ENCODE measurements at places on chromosomes 5 and 9.
A peak's percentile ranks its signal among the peaks of the same experiment; 100 is the strongest.

GRCh38 chr5:932151-932627 is 39.5 kb downstream of the TRIP13 start:
- DNase-seq = no peak

DNA sequence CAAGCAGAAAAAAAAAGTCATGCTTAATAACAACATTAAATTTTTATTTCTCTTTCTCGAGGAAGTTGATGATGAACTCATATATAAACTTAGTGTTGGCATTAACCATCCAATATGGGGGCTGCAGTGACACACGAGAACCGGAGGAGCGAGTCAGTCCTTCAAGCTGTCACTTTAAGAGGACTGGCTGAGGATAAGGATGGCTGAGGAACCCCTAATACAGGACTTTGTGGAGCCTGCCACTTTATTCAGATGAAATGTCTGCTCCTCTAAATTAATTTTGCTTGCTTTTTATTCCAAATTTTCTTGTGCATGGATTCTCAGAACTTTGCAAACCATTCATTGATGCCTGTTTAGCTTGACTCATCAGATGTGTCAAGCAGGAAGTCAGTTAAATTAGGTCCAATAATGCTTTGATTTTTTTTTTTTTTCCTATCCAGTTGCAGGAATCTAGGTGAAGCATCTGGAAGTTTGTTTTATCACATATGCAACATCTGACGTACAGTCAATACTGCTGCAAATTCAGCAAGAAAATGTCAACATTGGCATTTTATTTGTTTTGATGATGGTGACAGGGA is 144.2 kb upstream of the COL5A1 start:
- DNase-seq = no peak

DNA sequence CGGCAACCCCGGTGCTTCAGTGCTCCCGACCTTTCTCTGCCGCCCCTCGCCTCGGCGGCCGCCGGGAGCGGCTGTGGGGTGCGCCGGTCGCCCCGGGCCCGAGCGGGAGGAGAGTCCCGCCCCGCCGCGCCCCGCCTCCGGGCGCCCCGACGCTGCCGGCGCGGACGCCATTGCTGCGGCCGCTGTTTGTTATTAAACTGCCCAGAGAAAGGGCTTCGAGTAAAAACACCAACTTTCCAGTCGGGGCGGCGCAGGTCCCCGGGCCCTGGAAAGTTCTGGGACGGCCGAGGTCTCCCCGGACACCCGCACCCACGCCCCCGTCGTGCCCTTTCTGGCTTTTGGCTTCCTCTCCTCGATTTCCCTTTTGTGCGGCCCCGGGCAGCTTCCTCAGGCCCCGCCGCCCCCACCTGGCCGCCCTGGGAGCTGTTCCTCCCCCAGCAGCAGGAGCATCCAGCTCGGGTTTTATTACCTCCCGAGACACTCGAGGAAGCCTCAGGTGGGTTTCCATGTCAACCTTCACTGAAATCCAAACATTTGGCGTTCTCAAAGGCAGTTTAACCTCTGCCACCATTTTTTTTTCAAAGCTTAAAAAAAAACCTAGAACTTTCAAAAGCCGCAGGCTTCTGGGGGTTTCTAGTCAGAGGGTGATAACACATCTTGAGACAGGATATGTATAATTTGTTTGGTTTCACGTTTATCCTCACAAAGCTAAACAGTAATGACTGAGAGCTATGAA is 334.4 kb downstream of the CWC27 start:
- DNase-seq = peak; percentile 33

- peak; percentile 57 for DNase-seq
These were observed 28.7 kb upstream of the UBAC1 start for GRCh38 chr9:135989722-135990467.

DNA sequence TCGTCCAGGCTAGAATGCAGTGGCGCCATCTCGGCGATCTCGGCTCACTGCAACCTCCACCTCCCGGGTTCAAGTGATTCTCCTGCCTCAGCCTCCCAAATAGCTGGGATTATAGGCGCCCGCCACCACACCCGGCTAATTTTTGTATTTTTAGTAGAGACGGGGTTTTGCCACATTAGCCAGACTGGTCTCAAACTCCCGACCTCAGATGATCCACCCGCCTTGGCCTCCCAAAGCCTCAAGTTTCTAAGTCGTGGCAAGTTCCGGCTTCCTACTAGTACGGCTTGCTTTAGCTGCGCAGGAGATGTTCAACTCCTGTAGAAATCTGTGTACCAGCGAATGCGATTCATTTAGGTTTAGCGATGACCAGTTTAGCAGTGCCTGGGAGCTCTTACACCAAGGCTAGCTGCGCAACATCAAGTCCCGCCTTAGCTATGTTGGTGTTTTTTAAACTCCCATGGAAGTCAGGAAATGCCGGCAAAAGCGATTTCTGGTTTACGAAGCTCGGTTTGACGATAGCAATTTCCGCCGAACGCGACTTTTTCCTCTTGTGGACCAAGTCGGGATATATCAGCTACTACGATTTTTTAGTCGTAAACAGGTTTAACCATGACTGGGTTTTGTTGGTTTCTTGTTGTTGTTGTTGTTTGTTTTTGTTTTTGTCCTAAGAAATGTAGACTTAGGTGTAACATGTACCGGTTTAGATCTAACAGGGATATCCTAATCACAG is 46.4 kb downstream of the ANXA2R start:
- no peak for DNase-seq

GRCh38 chr9:83473488-83473971 is 64.7 kb downstream of the FRMD3 start:
- no peak for DNase-seq

Measured in head of caudate nucleus (tissue), 42 donors.